ENCODE measurements at places on chromosomes 4 and X.

- DNase-seq: no peak
Observed at GRCh38 chr4:137067735-137068134, 464.6 kb downstream of the PCDH18 start.

GRCh38 chr4:125464146-125464545, 149.4 kb downstream of the FAT4 start:
- no peak for DNase-seq

- DNase-seq: no peak
Observed at GRCh38 chrX:30309139-30309571, at the start of gene NR0B1. NR0B1 (minus strand) TSS chrX:30309390; CDS start chrX:30309363, 27 bp downstream.

DNA sequence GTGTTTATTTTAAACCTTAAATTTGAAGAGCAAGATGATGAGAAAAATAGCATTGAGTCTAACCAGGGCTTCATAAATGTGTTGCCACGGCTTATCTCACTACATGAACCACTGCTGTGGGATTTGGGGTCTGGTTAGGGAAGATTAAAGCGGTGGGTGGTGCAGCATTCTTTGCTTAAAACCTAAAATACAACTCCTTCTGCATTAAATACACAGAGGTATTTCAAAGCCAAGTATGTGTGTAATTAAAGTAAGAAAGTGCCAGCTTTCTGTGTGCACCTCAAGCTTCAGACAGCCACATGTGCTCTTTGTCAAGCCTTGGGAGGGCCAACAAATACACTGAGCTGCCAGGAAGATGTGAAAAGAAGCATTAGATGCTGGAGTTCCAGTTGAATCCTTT, 128.0 kb downstream of the CPE start:
- DNase-seq: no peak

DNA sequence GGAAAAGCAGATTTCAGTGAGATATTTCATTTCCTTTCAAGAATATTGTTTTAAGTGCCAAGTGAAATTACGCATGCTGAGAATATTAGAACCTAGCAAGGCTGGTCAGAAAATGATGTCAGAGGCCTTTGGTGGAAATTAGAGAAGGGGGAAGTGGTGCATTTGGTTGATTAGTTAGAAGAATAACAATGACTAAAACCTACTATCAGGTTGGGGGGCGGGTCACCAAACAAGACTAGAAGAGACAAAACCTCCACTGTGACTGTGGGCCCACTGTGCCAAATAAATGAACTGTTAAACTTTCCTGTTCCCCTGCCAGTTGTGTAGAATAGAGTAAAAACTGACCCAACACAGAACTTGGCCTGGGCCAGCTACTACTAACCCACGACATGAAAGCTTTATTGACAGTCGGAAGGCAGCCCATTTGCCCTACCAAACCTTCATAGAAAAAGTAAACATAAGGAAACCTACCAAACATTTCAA, 2.9 kb downstream of the RAPGEF2 start:
- DNase-seq: no peak

GRCh38 chr4:41963105-41963504, 18.5 kb upstream of the DCAF4L1 start:
- no peak for DNase-seq

DNA sequence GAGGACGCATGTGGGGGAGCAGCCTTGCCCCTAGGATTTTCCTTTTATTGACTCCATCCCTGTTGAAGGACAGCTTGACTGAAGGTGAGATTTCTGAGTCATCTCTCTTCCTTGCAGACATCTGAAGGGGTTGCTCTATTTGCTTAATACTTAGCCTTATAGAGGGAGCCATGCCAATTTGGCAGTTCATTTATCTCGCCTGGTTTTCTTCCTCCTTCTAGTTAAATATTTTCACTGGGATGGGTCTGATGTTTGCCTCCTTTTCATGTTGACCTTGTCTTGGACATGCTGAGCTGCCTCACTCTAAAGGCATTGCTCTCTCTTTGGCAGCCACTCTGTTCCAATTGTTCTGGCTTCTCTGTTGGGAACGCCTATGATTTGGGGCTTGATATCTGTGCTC, 151.0 kb upstream of the PSAPL1 start:
- DNase-seq: no peak

GRCh38 chr4:87688316-87688715, 38.2 kb downstream of the DMP1 start:
- no peak for DNase-seq

- no peak for DNase-seq
Observed at GRCh38 chr4:89535251-89535650, 227.7 kb upstream of the GPRIN3 start.

Data from stimulated activated CD8-positive, alpha-beta memory T cell treated with anti-CD3 and anti-CD28 coated beads, Interleukin-2, amount 100 ng/mL, for 48 hours (primary cell).